WTC11 (cell line): ENCODE measurements at places on chromosomes 11 and 22.
A peak's percentile ranks its signal among the peaks of the same experiment; 100 is the strongest.

GRCh38 chr11:46603704-46604308, 10.0 kb upstream of the AMBRA1 start:
- H3K4me3 ChIP-seq, result no peak overlapping the region
- 0 out of 2 replicates have a peak overlapping the region, but pooled peaks have one; percentile 39 for H3K27ac ChIP-seq
- H3K27me3 ChIP-seq, result no peaks in the 10 kb centered on the region
- H3K36me3 ChIP-seq, result no peaks in the 10 kb centered on the region
- no peaks in the 10 kb centered on the region for H3K4me1 ChIP-seq
- no peak for DNase-seq

- H3K27ac ChIP-seq, result no peak overlapping the region
- 0 out of 2 replicates have a peak, but pooled peaks cover 2% of the 10 kb centered on the region for H3K4me1 ChIP-seq
- no peak overlapping the region for H3K4me3 ChIP-seq
- no peaks in the 10 kb centered on the region for H3K36me3 ChIP-seq
- no peak for DNase-seq
Measured at GRCh38 chr11:32840587-32840986, 10.9 kb downstream of the PRRG4 start.

GRCh38 chr22:47654922-47655491, 892.6 kb downstream of the TBC1D22A start:
- H3K27me3 ChIP-seq, result peaks cover 33% of the 10 kb centered on the region
- peaks cover 9% of the 10 kb centered on the region for H3K4me1 ChIP-seq
- H3K4me3 ChIP-seq, result no peak overlapping the region

DNA sequence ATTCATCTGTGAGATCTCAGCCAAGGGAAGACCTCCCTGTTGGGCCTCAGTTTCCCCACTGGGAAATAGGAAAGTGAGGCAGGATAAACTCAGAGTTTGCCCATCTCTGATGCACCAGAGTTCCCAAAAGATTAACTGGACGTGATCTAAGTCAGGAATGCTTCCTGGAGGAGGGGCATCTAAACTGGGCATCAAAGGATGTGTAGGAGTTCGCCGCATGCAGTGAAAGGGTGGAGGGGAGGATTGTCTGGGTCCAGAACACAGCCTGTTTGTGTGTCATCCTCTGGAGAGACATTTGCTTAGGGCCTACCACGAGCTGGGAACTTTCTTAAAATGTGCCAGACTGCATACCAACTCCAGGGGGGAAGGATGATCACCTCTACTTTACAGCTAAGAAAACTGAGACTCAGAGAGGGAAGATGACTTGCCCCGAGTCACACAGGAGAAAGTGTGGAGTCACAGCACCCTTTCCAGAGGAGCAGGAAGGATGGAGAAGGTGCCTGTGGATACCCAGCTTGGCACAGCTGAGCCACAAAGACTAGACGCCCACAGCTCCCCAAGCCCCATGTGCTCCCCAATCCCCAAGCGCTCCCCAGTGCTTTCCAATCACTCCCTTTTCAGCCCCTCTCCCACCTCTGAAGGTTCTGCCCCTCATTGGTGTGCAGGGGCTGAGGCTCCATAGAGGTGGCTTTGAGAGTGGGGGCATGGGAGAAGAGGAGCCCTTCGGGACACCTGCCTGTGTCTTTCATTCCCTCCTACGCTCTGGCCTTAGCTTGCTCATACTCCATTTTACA, 50.1 kb downstream of the MN1 start:
- DNase-seq, result no peak
- H3K36me3 ChIP-seq, result no peaks in the 10 kb centered on the region
- H3K27ac ChIP-seq, result no peak overlapping the region
